ENCODE measurements at places on chromosomes 16 and 17.

DNA sequence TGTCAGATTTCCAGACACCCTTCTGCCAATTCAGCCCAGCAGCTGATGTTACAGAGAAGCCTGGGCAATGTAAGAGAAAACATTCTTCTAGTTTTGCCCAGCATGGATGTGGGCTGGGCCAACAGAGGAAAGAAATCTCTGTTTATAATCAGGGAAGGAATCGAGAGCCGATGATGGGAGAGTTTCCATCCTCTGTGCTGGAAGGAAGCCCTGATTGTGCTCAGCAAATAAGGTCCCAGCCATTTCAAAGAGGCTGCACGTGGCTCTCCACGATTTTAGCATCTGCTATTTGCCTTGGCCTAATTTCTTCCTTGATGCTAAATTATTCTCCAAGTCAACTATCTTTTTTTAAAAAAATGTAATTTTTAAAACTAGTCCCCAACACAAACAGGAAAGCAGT is 70.0 kb downstream of the IRX6 start:
- DNase-seq = no peak

DNA sequence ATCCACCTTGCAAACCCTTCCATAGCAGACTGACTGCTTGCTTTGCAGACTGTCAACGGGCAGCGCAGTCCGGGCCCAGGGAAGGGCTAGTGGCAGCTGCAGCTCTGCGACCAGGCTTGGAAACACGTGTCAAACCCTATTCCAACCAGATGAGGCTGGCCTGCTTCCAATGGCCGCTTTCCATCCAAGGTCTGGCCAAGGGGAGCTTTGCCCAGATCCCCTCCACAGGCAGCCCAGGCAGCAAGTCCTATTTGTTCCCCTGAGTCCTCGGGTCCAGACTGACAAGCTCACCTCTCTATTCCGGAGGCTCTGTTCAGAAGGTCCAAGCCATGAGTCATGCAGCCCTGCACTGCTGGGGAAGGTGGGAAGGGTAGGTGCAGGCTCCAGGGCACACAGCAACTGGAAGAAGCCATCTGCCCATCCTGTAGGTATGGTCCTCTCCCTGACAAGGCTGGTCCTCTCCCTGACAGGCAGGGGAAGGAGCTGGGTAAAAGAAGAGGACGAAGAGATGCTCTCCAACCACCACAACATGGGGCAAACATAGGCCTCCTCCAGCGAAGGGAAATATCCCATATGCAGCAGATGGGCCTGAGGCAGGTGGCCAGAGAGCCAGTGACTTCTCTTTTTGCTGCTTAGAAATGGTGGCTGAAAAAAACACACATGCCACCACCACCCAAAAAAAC is 22.6 kb upstream of the AXIN2 start:
- no peak for DNase-seq

DNA sequence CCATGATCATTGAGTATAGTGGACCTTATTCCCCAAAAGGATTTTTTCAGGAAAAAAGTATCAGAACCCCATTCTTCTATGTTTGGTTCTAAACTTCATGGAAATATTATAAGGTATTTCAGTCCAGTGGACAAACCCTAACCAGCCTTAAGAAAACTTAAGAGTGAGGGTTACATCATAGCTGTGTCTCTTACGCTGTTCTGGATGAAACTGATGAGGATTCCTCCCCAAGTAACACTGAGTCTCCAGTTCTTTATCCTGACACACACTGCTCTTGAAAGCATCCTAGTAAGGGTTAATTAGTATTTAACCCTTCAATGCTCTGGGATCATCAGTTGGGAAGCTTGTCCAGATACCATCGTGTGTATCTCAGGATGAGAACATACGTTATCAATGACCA is 5.0 kb downstream of the LYRM1 start:
- DNase-seq = no peak

DNA sequence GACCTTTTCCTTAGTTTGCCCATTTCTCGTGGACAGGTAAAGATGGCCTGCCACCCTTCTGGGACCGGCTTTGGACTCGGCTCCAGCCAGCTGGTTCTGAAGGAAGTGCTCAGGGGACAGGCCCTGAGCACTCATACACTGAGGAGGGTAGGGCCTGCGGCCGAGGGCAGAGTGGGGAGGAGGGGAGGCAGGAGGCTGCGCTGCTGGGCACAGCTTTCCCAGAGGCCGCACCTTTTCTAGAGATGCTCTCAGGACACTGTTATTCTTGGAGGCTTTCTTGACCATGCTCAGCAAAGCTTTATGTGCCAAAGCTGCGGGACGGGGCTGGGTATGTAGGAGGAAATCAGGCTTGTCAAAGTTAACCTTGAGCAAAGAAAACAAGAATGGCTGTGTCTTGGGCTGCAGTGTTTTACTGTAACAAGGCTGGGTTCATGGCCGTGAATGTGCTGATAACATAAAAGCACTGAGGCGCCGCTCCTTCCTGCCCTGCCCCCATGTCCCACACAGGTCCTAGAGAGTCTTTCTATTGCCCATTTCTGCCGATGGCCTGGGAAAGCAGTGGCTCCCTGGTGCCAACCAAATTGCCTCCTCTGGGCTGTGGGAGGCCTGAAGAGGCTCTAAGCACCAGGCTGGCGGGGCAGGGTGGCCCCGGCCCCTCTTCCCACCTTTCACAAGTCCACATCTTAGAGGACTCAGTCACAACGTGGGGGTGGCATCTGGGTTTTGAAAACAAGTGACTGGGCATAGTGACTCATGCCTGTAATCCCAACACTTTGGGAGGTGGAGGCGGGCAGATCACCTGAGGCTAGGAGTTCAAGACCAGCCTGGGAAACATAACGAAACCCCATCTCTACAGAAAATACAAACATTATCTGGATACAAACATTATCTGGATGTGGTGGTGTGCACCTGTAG is 22.3 kb upstream of the TIMP2 start:
- DNase-seq = no peak

DNA sequence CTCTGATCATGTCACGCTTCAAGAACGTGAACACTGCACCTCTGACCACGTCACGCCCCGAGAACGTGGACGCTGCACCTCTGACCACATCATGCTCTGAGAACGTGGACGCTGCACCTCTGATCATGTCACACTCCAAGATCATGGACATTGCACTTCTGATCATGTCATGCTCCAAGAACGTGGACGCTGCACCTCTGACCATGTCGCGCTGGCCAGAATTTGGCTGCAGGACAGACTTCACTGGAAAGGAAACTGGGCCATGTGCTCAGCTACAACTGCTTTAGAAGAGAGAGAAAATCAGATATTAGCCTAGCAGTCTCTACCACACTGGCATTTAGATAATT is 182.7 kb downstream of the RPTOR start:
- no peak for DNase-seq

GRCh38 chr17:55770196-55770870 is 19.5 kb downstream of the PCTP start:
- DNase-seq = peak; percentile 29

Data from large intestine (tissue), 12 donors.